ENCODE measurements at places on chromosomes 12 and 14.
A peak's percentile ranks its signal among the peaks of the same experiment; 100 is the strongest.

DNA sequence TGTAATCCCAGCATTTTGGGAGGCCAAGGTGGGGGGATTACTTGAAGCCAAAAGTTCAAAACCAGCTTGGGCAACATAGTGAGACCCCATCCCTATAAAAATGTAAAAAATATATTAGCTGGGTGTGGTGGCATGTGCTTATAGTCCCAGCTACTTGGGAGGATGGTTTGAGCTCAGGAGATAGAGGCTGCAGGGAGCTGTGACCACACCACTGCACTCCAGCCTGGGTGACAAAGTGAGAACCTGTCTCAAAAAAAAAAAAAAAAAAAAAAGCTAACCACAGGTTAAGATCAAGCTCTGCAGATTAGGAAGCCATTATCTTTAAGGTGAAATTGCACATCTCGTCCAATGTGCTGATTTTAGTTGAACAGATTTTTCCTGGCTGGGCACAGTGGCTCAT lies 23.7 kb upstream of the CERS5 start:
- no peak for DNase-seq

DNA sequence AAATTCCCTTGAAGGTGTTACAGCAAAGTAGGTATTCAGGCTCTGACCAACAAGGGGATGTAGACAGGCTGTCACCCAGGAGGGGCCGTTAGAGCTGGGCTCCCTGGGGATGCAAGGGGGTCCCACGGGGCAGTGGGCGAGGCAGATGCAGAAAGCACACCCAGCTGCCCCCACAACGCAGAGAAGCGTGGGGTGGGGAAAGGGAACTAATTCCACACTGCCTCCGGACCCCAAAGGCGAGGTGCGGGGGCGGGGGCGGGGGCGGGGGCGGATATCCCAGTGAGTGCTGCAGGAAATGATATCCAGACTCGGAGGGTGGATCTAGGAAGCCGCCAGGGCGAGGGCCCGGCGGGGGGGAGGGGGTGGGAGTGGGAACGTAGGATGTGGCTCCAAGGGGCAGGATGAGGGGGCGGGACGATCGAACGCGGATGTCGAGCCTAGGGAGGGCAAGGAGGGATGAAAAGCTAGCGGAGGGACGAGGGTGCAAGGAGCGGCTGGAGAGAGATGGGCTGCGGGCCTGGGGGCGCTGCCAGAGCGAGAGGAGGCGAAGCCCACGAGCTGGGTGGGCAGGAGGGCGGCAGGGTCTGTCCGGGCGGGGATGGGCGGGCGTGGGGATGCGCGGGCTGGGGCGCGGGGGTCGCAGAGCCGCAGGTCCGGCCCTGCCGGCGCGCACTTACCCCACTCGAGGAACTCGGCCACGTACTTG lies 874 bp downstream of the CDC42BPB start:
- DNase-seq, result peak; percentile 50

GRCh38 chr14:60640859-60641741 lies 8.2 kb downstream of the SIX1 start:
- DNase-seq, result no peak

DNA sequence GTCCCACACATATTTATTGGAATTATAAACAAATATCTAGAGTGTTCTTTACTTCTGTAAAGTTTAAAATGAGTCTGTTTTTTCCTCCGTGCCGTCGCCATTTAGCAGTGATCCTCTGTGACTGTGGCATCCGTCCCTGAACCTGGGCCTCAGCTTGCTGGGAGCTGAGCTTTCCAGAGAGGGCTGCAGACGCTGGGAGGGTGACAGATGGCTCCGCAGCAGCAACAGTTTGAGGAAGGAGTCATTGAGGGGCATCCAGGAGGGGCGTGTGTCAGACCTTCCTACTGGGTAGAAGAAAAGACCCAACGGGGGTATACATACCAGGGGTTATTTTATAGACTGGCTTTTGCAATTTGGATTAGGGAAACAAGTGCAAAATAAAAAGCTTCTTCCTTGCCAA lies 47.9 kb downstream of the NEUROD4 start:
- DNase-seq, result peak; percentile 95

GRCh38 chr14:85599939-85600338 lies 70.0 kb downstream of the FLRT2 start:
- no peak for DNase-seq

DNA sequence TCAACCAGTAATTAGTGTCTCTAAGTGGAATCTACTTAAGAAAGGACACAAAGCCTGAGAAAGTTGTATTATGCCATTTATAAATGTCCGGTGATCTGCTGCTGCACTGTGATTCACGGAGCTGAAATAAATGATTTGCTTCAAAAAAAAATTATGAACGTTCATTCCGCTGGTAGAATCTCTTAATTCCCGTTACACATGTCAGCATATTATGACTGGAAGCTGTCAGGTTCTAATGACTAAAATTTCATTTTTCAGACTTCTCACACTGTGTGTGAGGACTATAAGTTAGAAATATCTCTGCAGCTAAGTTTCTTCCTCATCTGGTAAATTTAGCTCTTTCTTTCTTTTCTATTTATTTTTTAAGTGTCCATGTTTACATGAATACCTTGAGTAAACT lies 647.1 kb downstream of the VRK1 start:
- DNase-seq, result no peak

DNA sequence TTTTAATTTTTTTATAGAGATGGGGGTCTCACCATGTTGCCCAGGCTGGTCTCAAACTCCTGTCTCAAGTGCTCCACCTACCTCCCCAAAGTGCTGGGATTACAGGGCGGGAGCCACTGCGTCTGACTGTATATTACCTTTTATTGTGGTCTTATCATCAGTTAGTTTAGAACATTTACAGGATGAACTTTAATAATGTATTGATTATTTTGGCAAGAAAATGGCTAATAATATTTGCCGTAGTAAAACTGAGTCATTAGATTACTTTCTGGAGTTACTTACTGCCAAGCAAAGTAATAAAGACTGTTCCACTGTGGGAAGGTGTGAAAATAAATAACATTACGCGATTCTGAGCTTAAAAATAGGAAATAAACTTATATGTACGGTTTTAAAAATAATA lies 21.9 kb upstream of the KDM2B start:
- DNase-seq, result no peak

DNA sequence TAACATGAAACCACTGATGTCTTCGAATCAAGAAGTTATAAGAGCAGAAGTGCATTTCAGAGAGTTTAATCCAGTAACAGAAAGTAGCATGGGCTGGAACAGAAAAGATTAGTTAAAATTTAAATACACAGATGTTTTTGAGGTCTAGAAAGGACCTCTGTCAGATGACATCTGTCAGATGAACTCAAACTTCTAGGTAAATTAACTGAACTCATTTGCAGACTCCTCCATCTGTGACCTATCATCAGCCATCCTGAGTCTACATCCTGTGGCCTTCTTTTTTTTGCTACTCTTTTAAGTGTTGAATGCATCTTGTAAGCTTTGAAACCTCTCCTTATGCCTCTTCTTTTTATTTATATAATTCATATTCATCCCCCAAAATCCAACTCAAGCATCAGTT lies 53.3 kb downstream of the C2CD5 start:
- DNase-seq, result no peak

DNA sequence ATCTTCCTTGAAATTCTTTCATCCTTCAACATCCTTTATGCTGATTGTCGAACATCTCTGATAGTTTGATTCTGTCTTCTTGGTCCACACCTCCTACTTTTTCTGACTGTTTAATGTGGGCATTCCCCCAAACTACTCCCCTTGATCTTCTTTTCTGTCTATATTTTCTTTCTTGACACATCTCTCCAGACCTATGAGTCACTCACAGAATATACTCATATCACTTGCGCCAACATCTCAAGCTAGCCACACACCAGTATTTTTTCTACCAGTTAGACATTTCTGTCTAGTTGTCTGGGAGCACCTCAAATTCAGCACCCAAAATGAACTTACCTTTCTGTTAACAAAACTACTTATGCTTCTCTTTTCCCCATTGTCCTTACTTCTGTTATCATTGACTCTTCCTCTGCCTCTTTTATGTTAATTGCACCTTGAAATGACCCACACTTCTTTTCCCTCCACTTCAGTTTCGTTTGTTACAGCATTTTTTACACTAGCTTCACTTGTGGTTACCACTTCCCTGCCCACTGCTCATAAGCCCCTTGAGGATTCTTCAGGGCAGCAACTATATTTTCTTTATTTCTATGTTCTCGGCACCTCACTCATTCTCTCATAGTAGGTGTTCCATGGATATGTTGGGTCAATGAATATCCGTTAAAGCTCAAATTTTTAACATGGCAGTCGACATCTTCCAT lies 33.5 kb downstream of the TSHR start:
- no peak for DNase-seq

GRCh38 chr14:34179727-34180126 lies 228.9 kb upstream of the EGLN3 start:
- peak; percentile 40 for DNase-seq

- no peak for DNase-seq
These were observed 297.9 kb upstream of the AMIGO2 start for GRCh38 chr12:47377414-47378221.

- no peak for DNase-seq
These were observed at the start of gene UBC for GRCh38 chr12:124914392-124915238. UBC (minus strand) TSS chr12:124914650; CDS start chr12:124913771, 879 bp downstream.

- peak; percentile 20 for DNase-seq
These were observed 147.4 kb upstream of the EGLN3 start for GRCh38 chr14:34098045-34098984.
